ENCODE measurements at places on chromosomes 3 and 15. TPM values are rescaled to one million over a fixed set of nuclear protein-coding genes. Genes with fewer than 3 reads are reported as not detected.

- DNase-seq: no peak
Observed at GRCh38 chr3:134381076-134381475, 6.8 kb upstream of the AMOTL2 start.

GRCh38 chr3:132038198-132038825, 3.5 kb upstream of the CPNE4 start:
- no peak for DNase-seq

GRCh38 chr3:126181398-126181725, 976 bp upstream of the ALDH1L1 start:
- DNase-seq: no peak

DNA sequence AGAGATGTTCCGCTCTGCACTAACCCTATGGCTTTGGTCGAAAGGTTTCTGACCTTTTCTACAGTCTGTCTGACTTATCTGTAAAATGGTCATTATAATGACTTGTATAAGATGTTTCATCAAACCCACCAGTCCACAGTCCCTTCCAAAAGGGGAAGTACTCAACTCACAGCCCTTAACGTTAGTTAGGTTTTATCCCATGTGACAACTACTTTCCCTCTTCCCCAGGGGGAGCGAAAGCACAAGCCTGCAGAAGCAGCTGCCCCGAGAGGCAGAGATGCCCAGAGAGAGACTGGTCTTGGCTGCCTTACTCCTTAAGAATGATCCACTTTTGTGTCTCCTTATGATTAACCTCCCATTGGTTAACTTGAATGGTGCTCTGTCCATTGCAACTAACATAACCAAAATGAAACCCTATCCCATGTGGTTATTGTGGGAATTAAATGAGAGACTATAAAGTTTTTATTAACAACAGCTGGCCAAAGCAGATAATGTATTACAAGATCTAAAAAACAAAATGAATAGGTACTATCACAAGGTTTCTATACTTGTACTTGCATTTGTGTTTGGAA, 6.4 kb downstream of the ASTE1 start:
- no peak for DNase-seq

Gene GRIP2
- total RNA-seq: 3.9 TPM

Gene SAMD7
- total RNA-seq: not detected
